ENCODE measurements at places on chromosomes 16 and 17.

GRCh38 chr17:41057547-41057946 lies 2.4 kb downstream of the KRTAP2-3 start:
- DNase-seq, result no peak

DNA sequence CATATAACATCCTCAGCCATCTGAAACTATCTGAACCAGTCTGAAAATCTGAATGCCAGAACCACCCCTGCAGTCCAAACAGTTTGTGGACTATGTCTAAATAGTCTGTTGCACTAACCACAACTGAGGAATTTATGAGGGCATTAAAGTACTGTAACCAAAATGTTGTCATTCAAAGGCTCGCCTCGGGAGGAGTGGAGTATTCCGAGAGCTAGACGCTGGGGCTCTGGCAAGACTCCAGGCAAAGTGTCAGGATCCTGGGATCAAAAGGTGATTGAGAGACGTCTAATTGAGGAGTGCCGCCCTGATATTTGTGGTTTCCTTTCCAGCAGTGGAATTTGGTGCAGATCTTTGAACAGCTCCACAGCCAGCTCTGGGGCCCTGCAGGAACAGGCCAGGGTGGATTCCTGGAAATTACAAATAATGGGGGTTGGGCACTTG lies 142.9 kb upstream of the MYOCD start:
- no peak for DNase-seq

- no peak for DNase-seq
Observed at GRCh38 chr17:17944743-17945142, 27.5 kb downstream of the TOM1L2 start.

GRCh38 chr16:86963600-86964575 lies 353.3 kb downstream of the C16orf95 start:
- DNase-seq, result no peak

- DNase-seq, result no peak
Observed at GRCh38 chr16:78290872-78291591, 191.6 kb downstream of the WWOX start.

Data from HCT116 (cell line).